Hepatic stellate cell (primary cell): ENCODE measurements at places on chromosomes 2 and 18.

DNA sequence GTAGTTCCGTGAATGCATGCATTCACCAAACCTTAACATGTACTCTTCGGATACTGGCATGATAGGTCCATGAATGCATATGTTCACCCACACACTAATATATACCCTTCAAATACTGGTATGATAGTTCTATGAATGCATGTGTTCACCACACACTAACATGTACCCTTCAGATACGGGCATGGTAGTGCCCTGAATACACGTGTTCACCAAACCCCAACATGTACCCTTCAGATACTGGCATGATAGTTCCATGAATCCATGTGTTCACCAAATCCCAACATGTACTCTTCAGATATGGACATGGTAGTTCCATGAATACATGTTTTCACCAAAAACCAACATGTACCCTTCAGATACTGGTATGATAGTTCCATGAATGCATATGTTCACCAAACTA lies 48.5 kb upstream of the ALKAL2 start:
- no peak for DNase-seq

- DNase-seq, result peak; percentile 26
Observed at GRCh38 chr18:62717925-62718800, 2.8 kb downstream of the PHLPP1 start.

DNA sequence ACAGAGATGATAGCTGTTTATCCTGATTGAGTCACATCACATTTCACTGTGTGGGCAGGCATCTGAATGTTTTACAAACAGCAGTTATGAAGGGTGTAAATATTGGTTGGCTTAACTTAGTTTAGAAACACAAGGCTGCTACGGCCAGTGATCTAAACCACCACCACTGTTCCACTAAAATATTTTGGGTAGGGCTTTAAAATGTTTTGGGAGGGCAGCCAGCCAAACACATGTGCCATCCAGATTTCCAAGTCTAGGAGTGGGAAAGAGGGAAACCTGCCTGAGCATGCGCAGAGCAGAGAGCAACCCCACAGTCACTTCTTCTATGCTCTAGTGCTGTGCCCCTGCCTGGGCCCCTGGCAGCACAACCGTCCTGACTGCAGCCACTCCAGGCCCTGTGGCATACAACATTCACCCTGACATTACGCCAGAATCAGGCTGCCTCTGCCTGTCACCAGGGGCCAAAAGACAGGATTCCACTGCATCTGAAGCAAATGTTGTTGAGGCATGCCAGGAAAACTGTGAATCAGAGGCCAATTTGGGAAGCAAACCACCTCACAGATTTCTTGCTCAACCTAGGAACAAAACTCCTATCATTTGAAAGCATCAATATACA lies 74.8 kb upstream of the COL5A2 start:
- peak; percentile 16 for DNase-seq

DNA sequence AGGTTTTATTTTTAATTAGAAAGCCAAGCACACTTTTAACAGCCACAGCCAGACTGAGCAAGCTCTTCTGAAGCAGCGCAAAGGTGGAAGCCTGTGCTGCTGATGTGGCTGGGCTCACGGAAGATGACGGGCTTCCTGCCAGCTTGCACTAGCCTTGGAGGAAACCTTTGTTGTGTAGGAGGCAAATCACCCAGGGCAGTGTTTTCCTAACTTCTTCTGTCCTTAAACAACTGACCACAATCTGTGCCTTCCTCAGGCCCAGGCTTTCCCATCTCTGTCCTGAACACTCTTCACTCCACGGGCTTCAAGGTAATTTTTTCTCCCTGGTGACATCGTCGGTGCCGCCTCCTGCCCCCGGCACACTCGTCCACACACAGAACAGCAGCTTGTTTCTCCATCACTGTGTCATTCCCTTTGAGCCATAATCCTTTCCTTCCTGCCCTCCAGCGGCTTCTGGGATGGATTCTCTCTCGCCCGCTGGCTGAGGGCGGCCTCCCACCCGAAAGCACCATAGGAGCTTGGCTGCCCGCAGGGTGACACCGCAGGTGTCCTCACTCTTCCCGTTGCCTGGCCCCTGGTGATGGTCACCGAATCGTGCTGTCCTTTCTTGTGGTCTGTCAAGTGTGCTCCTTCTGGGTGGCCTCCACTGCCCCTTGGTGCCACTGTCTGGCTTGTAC lies 31.1 kb upstream of the INHBB start:
- DNase-seq, result no peak

DNA sequence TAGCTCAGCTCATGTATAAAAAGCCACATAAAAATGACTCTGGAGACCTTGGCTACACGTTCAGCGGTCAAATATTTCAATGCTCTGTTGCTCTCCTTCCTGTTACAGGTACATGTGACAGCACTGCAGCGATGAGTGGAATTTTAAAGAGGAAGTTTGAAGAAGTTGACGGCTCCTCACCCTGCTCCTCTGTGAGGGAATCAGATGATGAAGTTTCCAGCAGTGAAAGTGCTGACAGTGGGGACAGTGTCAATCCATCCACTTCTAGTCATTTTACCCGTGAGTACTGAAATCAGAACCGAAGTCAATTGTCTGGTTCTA lies 125.4 kb downstream of the CSRNP3 start:
- no peak for DNase-seq

- DNase-seq, result no peak
Observed at GRCh38 chr2:174888646-174889271, 116.4 kb downstream of the CHN1 start.
